ENCODE measurements at places on chromosomes 7 and 10.

- no peak for DNase-seq
Observed at GRCh38 chr10:3955955-3956617, 171.1 kb upstream of the KLF6 start.

DNA sequence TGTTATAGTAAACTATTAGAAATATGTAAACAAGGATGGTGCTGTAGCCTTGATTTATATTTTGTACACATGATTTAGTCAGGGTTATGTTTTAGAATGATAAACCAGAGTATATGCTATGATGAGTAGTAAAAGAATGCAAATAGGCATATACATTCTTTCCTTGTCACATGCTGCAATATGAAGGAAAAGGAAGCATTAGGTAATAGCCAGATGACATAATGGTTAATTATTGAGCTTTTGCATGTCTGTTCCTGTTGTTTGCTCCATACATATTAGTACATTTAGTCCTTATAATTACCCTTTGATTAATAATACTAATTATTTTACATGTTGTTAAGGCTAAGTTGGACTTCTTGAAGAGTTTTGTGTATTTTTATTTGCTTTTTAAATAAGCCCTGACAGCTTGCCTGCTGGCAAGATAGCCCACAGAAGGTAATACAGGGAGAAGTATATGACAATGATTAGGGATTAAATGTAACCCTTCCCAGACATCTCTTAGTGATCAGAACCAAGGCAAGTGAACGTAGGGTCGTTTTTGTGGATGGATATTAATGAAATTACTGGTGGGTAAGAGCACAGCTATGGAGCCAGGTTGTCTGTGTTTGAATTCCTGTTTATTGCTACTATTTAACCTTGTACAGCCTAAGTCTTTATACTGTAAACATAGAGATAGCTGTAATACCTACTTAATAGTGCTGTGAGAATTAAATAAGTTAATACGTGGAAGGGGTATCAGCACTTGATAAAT lies 68.4 kb downstream of the PHTF2 start:
- DNase-seq: peak; percentile 75

DNA sequence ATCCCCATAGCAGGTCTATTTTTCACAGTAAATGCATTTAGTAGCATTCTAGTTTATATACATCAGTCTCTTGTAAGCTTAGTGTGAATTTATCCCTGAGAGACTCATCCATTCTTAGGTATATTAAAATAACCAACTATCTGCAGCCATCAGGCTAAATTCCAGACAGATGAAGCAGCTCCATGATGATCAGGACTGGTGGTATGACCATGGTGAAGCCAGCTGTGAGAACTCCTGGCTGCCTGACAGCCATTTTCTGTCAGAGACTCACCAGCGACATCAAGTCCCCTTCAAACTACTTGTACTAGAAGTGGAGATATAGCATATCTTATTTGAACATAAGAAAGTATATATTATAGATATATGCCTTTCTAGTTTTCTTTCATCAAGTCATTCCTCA lies 70.3 kb upstream of the GSDME start:
- DNase-seq: no peak

DNA sequence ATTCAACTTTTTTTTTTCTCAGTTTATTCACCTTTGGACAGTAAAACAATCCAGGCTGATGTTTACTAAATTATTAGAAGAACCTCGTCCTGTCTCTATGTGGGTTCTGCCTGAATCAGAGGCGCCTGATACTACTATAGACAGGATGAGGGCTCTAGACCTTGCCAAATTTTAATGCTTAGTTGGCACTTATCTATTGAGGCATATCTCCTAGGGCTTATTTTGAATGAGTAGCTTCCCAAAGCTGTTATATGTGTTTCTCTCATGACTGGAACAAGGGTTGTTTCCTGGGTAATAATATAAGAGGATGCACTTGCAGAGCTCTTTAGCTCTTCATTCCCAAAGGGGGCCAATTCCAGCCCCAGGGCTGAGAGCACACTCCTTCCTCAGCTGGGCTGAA lies 23.6 kb downstream of the HECW1 start:
- no peak for DNase-seq

GRCh38 chr7:96221888-96222287 lies 100.0 kb downstream of the SLC25A13 start:
- no peak for DNase-seq

- DNase-seq: no peak
Observed at GRCh38 chr7:106426803-106427202, 142.0 kb upstream of the NAMPT start.

DNA sequence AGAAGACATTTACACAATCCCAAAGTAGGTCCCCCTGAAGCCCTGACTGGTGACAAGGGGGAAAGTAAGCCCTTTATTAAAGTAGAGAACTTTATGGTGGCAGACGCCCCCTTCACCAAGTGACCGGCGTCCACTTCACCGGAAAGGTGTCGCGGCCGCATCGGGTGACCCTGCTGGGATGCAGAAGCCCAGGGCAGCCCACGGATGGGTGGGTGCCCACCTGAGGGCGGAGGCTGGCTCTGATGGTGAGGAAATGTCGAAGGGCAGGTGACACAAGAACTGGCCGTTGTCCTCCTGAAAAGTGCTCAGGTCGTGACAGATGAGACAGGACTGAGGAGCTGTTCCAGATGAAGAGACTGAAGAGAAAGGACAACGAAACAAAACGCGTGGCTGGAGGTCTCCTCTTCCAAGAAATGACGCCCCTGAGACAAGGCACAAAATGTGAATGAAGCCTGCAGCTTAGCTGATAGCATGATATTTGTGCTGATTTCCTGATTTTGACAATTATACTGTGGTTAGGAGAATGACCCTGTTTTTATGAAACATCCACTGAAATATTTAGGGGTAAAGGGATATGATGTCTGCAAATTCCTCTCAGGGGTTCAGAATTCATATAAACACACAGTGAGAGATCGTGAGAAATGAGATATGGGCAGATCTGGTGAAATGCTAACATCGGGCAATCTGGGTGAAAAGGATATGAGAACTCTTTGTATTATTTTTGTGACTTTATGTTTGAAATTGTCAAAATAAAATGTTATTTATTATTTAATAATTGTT lies 123.9 kb downstream of the PRKAG2 start:
- DNase-seq: no peak

GRCh38 chr7:34313289-34313688 lies 344.7 kb upstream of the NPSR1 start:
- DNase-seq: no peak

DNA sequence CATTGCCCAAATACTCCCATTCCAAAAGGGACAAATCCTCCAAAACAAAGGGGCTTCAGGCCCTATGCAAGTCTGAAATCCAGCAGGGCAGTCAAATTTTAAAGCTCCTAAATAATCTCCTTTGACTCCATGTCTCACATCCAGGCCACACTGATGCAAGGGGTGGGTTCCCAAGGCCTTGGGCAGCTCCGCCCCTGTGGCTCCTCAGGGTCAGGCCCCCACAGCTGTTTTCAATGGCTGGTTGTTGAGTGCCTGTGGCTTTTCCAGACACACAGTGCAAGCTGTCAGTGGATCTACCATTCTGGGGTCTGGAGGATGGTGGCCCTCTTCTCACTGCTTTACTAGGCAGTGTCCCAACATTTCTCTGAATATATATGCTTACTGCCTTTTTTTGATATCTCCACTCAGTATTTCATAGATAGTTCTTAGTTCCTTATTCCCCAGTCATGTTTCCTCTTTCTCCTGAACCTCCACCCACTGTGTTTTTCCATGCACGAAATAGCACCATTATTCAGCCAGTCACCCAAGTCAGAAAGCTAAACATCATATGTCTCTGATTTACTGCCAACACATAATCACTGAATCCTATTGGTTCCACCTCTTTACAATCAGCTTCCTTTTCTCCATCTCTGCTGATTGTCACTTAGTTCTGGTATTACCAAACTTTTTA lies 172.6 kb upstream of the CACNA2D1 start:
- DNase-seq: no peak

DNA sequence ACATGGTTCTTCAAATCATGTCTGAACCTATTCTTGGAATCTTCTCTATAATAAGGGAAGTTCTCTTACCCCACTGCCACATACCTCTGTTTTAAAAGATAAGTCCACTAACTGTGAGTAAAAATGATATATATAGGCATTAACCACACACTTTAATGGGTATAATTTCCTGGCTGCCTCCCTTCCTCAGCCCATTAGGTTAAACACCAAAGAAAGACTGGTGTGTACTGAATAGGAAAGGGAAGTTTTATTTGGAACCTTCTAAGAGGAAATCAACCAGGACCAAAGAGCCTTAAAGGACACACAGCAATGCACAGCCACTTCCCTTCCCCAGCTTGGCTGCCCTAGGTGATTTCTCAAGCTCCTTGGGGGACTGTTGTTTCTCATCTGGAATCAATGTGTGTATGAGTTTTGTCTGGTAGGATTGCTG lies 5.0 kb upstream of the WBP1L start:
- DNase-seq: no peak

DNA sequence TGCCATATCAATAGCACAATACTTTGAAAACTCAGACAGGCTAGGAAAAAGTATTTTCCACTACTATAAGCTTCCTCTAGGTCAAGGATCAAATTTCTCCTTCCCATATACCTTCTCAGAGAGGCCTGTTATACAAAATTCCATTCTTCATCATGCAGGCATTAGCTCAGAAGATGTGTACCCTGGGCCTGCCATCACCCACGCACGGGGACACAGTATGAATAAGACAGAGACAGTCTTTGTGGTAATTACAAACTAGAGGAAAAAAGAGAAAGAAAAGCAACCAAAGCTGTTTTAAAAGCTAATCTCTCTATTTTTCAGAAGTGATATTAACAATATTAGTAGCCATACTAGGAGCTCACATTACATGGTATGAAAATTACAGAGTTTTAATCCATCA lies 236.8 kb upstream of the AOAH start:
- DNase-seq: no peak

DNA sequence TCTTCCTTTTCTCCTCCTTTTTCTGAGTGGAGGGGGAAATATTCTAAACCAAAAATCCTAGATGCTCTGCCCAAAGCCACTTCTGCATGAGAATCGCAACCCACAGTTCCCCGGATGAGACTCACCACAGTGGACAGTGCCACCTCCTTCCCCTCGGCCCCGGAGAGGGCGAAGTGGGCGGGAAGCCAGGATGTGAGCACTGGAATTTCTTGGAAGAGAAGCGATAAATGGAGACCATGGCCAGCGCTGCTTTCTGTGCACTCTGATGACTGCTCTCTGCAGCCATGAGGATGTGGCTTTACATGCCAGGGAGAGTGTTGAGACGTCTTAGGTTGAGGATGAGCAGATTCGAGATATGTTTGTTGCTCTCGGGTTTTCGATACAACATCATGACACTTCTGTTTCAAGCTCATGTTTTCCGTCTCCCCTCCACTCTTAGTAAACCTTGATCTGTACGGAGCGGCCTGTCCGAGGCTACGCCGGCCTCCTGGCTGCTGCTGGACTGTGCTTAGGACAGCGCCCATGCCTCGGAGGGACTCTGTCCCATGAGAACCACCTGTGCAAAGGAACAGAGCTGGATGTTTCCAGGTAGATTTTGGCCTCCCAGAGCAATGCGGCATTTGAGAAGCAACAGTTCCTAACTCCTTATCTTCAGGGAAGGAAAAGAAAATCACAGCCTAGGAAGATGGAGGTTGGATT lies 414.6 kb upstream of the FOXK1 start:
- DNase-seq: no peak

DNA sequence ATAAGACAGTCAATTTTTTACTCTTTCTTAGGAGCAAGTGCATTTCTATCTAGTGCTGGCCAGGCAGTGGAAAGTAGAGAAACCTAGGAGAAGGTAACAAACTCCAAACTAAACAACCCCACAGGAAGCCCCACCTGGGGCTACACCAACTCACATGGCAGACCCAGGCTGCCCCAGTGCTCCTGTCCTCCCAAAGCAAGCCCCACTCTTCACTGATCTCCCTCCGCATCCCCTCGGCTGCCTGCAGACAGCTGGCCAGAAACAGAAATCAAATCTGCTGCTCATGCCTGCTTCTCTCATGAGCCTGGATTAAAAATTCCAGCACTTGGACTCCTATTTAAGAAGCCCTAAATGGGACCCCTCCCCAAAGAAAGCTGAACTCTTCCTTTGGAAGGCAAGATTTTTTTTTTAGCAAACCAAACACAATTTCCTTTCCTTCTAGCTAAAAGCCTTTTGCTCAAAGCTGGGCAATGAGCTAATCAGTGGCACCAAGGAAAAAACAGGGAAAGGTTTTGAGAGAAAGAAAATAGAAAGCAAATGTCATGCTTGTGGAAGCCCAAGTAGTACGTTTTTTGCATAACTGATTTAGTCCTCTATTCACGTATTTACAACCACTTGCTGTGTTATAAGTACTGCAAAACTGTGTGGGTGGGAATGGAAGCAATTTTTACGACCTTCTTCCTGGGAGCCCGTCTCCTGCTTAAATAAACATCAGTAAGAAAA lies 10.8 kb downstream of the PDE1C start:
- no peak for DNase-seq

DNA sequence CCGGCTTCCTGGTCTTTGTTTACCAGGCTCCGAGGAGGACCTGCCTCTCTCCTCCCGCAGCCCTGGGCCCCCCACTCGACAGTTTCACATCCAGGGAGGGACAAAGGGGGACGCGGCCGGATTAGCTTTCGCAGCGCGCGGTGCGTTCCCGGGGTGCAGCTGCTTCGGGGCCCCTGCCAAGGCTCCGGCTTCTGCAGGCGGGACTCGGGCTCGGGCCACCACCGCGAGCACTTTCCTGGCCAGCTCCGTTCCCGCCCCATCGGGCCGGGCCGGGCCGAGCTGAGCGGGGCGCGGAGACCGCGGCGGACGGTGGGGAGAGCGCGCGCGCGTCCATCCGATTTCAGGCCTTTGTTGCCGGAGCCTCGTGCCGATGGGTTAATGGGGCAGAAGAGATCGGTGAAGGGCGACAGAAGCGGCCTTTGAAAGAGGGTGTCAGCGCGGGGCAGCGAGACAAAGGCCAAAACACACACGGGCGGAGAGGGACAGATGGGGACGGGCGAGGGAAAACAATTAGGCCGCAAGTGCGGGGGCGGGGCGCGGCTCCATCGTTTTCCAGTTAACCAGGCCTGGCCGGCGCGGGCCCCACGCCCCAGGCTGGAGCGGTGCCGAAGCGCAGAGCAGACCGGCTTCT lies 8.5 kb upstream of the UNCX start:
- DNase-seq: no peak

- DNase-seq: no peak
Observed at GRCh38 chr7:110940756-110941155, 150.2 kb upstream of the LRRN3 start.

DNA sequence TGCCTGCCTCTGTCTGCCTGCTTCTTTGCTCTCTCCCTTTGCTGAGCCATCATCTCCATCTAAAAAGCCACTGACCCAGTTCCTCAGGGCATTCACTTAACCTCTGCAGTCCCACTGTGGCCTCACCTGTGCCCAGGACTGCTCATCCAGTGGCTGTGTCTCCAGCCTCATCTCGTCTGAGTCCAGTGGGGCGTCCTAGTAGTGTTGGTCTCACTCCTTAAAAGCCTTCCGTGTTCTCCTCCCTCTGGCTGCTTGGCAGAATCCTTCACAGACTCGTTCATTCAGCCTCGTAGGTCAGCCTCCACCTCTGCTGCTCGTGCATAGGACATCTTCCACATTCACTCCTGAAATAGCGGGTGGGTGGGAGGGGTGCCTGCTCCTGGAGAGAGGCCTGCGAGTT lies 7.3 kb downstream of the RARRES2 start:
- no peak for DNase-seq

- no peak for DNase-seq
Observed at GRCh38 chr7:80630608-80631405, 7.6 kb upstream of the CD36 start.

Data from ACHN (cell line).